Stimulated activated CD8-positive, alpha-beta memory T cell treated with anti-CD3 and anti-CD28 coated beads, Interleukin-7, amount 100 ng/mL, for 4 hours (primary cell): ENCODE measurements at places on chromosomes 5 and 9.

DNA sequence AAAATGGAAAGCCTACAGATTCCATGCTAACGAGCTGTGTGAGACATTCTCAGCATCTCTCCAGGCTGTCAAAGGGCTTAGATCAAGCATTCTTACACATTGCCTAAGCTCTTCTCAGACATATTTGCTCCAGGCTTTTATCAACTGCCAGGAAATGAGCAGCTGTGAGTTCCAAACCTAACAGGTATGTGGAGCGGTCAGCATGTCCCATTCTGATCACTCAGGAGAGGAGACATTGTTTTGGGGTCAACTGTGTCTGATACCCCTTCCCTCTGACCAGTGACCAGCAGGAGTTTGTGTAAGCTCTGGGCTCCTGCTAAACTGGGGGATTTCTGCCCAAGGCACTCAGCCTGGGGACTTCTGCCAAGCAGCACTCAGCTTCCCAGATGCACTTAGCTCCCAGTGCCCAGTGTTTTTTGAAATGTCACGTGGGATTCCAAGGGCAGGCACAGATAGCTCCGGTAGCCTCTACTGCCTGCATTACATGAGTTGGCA lies 229.1 kb downstream of the SEC61B start:
- DNase-seq: no peak

GRCh38 chr9:26813247-26813646 lies 79.4 kb downstream of the CAAP1 start:
- no peak for DNase-seq

DNA sequence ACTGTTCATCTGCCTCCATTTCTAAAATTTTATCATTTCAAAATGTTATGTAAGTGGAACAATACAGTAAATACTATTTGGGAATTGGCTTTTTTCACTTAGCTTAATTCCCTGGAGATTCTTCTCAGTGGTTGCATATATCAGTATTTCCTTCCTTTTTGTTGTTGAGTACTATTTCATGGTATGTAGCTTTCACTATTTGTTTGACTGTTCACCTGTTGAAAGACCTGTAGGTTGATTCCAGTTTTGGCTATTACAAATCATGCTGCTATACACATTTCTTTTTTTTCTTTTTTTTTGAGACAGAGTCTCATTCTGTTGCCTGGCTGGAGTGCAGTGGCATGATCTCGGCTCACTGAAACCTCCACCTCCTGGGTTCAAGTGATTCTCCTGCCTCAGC lies 33.0 kb upstream of the PWWP2A start:
- DNase-seq: no peak

DNA sequence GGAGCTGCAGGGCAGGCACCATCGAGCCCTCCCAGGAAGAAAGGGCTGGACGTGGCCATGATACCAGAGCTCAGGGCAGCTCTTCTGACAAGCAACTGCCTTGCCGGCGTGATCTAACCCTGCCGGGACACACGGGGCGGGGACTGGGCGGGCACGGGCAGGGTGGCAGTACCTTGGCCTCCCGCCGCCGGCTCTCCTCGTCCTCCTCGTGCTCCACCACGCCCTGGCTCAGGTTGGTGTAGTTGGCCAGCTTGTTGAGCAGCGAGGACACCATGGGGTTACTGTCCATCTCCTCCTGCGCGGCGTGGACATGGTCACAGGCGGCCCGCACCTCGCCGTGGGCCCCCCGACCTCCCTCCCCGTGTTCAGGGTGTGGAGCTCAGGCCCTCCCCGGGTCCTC lies 18.5 kb downstream of the SLC12A7 start:
- DNase-seq: no peak

- no peak for DNase-seq
These were observed 145.3 kb downstream of the TTLL11 start for GRCh38 chr9:121947775-121948174.

GRCh38 chr9:92529124-92529523 lies 6.7 kb downstream of the ECM2 start:
- DNase-seq: no peak

- DNase-seq: no peak
These were observed 853.3 kb downstream of the MAT2B start for GRCh38 chr5:164358531-164359259.
